ENCODE measurements at places on chromosomes 7 and 10.

GRCh38 chr10:12380999-12381398 is 31.7 kb downstream of the CAMK1D start:
- DNase-seq: no peak

DNA sequence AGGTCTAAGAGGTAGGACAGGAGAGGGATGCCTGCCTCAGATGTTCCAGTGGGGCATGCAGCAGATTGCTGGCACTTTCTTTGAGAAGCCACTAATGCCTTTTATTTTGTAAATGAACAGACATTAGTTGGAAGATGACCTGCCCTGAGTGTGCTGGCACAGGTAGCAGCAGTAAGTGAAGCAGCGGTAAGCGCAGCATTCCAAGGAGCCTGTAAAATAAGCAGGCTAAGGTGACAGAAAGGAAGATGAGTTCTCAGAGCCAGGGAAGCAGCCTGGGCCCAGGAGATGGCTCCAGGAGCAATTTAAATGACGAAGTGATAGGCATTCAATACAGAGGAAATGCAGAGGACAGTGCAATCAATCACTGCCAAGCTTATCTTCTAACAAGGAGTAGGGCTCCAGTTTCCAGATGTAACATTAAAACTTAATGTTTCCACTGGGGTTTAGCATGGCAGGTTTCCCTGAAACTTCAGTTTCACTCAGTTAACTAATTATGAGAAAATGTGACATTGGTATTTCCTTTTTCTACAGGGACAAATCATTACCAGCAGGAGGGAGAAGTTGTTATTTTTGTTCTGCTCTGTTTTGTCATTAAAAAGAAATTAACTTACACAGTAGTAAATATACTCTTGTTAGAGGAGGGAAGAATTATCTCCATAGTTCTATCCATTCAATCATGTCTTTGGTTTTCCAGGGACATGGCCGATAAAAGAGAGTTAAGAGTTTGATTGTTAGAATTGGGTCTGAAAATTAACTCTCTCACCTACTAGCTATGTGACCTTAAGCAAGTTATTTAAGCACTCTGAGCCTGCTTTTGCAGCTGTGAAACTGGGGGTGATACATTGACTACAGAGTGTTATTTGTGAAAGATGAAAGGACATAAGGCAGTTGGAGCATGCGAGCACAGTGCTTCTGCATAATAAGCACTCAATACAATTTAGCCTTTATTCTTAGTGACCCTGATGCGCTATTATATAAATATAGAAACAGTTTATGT is 96.6 kb upstream of the PTN start:
- DNase-seq: no peak

DNA sequence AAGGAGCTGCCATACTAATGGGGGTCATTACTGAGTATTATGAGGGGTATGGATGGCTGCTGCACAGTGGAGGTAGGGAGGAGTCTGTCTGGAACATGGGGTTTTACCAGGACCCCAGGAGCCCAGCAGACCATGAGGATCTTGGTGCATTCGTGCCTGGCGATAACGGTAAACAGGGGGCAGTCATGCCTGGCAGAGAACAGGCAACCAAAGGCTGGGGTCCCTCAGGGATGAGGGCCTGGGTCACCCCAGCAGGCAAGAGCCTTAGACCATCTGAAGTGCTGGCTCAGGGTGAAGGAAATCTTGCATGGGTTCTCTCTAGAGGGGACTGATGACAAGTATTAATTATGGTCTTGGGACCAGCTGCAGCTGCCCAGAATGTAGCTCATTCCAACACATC is 46.1 kb downstream of the MYL10 start:
- no peak for DNase-seq

GRCh38 chr7:157751406-157751805 is 414.6 kb downstream of the DNAJB6 start:
- DNase-seq: no peak

DNA sequence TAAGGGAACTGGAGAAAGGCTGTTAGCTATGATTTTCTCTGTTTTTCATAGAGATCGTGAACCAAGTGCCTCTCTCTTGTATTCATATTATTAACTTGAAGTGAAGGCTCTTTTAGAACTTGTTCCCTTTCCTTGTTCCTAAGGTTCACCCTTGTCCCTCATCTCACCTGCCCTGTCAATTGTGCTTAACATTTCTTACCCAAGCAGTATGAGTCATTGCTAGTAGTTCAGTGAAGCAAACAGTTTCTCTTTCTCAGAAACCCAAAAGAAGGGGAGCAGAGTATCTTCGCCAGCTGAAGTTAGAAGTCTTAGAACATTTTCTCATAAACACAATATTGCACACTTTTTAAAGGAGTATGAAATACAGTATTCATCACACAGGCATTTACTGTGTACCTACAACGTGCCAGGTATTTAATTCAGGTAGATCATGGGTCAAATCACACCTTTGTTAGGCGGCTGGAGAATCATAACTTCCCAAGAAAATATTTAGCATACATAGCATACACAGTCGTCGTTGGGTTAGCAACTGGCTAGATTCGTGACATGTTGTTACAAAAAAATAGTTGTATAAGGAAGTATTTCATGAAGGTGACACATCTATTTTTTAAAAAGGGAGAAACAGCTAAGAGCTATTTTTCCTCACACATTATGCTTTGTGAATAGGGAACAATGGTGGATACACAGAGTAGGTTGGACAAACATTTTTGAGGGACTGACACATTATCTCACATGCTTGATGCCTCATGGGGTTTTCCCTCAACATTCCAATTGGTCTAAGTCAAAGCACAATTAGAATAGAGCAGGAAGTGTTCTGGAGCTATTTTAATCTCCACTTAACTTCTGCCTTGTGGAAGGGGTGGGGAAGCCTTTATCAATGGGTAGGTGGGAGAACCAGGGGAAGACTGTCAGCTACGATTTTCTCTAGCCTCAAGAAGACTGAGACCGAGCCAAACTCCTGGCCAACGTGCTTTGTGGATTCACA is 13.2 kb downstream of the HDAC9 start:
- no peak for DNase-seq

DNA sequence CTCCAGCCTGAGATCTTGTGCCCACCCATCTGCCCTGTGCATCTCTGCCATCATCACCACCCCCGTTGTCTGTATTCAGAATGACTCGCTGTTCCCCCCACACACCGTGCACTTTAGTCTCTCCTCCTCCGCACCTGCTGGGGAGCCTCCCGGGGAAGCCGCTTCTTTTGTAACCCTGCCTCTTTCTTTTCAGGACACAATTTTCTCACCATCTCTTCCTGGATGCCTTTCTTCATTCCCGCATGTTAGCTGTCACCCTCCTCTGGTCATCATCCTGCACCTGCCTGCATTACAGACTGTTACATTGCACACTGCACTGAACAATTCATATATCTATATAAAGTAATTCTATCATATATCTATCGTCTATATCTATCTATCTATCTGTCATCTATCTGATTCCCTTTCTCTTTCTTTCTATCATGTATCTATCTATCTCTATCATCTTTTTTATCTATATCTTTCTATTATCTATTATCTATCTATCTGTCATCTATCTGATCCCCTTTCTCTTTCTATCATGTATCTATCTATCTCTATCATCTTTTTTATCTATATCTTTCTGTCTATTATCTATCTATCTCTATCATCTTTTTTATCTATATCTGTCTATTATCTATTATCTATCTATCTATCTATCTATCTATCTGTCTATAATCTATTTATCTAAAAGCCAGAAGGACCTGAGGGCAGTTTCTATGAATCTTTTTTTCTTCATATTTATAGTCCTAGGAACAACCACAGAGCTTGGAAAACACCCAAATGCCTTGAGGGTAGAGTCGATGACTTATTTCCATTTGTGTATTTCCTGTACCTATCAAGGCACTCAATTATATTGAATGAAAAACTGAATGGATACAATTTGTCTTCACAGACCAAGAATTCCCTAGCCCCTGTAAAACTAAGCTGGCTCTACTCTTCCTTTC is 642.5 kb downstream of the ACTR3B start:
- DNase-seq: no peak

- no peak for DNase-seq
Measured at GRCh38 chr7:70406186-70406949, 725.6 kb upstream of the GALNT17 start.

GRCh38 chr7:36224934-36225858 is 72.1 kb downstream of the EEPD1 start:
- no peak for DNase-seq

DNA sequence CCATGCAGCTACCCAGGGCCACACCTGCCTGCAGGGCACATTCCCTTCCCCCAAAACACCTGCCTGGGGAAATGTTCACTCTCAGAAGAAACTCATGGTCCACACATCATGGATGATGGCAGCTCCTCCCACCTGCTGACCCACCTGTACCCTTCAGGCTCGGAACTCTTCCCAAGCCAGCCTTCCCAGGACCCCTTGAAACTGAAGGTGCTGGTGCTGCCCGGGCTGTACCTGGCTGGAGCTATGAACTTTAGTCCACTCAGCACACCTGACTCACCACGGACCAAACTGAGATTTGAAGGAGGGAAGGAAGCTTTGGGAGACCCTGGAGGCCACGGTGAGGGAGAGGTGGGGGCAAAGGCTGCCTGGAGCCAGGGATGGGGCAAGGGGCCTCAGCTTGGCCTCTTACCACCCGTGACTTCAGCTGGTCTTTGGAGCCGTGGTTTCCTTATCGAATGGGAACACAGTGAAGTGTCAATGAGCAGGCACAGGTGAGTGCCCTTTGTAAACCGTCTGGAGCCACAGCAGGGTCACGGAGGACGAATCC is 30.1 kb upstream of the INPP5A start:
- DNase-seq: peak; percentile 10

Data from GM12891 (cell line).